ENCODE measurements at places on chromosomes 12 and 14.
A peak's percentile ranks its signal among the peaks of the same experiment; 100 is the strongest.

DNA sequence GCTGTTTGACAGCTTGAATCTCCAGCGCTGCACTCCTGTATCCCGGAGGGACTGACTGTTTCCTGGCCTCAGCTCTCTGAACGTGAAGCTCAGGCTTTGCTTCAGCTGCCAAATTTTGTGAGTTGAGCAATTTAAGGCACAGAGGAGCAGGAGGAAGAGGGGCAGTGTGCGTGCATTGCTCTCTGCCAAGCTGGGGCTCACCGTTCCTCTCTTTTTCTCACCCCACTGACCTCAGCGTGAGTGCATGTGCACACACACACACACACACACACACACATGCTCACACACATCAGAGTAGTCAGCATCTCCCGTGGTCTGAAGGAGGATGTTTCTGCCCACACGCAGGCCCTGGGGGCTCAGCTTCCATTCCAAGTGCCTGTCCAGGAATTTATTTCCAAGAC lies 27.8 kb upstream of the BDKRB2 start:
- no peak for DNase-seq

GRCh38 chr14:57502586-57503254 lies 9.1 kb upstream of the CCDC198 start:
- no peak for DNase-seq

DNA sequence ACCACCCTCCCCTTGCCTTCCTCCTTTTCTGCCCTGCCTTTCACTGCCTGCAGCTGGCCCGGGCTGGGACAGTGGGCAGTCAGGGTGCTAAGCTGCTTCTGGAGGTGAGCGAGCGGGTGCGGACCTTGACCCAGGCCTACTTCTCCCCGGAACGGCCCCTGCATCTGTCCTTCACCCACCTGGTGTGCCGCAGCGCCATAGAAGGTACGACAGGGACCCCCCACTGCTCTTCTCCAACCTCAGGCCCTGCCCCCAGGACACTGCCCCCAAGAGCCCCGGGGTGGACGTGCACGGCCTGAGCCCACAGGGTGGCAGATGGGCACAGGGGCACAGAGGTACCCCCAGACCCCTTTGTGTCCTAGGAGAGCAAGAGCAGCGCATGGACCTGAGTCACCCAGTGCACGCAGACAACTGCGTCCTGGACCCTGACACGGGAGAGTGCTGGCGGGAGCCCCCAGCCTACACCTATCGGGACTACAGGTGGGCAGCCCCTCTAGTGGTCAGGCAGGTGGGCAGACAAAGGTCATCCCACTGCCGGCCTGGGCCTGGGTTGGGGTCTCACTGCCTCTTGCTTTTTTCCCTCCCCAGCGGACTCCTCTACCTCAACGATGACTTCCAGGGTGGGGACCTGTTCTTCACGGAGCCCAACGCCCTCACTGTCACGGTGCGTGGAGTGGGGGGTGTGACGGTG lies 3.2 kb upstream of the GNB3 start:
- DNase-seq = no peak

DNA sequence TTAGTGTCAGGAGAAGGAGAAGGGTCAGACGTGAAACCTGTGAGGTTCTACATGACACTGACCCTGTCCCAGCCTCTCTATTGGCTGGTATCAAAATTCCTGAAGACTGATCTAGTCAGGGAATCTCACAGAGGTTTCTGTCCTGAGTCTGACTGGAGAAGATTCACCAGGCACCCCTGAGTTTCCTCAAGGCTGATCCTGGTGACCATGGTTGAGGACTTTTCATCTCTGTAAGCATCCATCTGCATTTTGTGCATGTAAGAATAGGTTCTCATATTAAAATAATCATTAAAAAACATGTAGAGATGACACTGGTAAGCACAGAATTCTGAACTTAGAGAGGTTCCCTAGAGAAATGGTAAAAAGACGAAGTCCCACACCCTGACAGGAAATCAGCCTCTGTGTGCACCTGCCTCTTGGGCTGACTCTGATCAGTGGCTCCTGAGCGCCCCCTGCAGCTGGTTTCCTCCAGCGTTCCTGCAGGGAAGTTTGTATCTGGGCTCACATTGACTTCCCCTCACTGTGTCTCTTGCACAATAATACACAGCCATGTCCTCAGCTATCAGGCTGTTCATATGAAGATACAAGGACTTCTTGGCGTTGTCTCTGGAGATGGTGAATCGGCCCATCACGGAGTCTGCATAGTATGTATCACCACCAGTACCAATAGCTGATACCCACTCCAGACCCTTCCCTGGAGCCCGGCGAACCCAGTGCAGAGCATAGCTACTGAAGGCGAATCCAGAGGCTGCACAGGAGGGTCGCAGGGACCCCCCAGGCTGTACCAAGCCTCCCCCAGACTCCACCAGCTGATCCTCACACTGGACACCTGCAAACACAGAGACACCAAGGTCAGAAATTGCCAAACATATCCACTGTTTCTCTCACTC lies 991.9 kb downstream of the TMEM121 start:
- DNase-seq = no peak

DNA sequence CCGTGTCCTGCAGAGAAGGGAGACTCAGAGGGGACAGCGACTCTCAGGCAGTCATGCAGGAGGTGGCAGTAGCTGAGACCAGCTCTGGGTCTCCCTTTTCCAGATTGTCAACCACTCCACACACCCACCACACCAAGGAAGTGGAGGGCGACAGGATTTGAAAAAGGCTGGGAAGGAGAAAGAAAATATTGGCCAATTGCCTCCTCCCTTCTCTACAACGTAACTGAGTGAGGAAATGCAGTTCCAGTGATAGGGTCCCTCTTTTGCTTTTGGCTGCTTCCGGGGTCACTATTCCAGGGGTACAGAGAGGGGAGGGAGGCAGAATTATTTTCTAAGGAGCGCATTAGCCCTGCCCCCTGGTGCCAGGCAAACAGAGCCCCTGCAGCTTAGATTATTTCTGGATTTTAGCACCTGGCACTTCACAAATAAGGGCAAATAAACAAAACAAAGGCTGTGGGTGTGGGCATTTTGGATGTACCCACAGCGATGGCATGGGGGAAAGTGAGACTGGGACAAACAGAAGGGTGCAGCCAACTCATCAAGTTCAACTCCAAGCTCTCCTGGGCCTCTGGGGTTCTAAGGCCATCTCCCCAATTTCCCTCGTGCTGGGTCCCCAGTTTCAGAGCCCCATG lies 20.4 kb downstream of the ASB2 start:
- no peak for DNase-seq

DNA sequence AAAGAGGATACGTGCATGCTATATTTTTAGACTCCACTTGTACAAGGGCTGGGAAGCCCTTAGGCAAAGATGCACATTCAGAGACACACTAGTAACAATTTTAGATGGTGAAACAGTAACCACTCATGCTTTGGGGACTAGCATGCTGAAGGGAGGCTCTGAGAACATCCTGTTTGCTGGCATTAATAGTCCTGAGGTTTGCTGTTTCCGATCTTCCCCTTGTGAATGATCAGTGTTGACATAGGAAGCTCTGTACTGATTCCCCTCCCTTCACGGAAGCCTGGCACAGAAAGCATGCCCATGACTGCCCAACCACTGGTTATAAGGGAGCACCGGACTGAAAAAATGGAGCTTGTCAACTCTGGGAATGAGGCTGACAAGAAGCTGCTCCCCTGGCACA lies 164.6 kb downstream of the GCH1 start:
- no peak for DNase-seq

GRCh38 chr12:21618566-21618965 lies 13.9 kb upstream of the GYS2 start:
- no peak for DNase-seq

- no peak for DNase-seq
Measured at GRCh38 chr14:65414961-65415589, 2.5 kb downstream of the FUT8 start.

DNA sequence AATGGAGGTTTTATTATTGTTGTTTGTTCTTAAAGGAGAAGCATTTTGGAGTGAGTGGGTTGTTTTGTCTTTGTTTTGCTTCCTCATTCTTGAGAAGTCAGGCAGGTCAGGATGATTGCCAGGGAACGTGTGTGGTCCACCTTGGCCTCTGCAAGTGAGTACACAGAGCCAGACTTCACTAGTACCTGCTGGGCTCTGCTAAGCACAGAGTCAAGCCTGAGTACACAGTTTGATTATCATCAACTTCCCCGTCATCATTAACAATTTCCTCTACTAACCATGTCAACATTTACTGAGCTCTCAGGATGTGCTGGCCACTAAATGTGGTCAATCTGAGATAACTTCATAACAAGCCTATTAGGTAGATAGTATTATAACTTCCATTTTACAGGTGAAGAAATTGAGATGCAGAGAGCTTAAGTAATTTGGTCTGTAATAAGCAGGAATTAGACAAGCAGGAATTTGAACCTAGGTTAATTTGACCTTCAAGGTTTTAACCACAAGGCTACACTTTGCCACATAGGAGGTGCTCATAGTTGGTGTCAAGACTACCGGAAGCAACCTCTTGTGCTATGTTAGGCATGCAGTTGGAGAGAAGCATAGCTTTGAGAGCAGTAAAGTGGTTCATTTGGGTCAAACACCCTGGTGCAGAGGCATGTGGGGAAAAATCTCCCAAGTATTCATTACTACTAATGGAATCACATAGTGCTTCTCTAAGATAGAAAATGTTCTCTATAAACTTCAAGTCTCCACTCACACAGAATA lies 178.3 kb downstream of the NUAK1 start:
- DNase-seq = no peak

- DNase-seq = no peak
Measured at GRCh38 chr12:75341873-75342272, 7.4 kb downstream of the GLIPR1L1 start.

- no peak for DNase-seq
Measured at GRCh38 chr12:44873898-44874297, 2.2 kb downstream of the NELL2 start.

DNA sequence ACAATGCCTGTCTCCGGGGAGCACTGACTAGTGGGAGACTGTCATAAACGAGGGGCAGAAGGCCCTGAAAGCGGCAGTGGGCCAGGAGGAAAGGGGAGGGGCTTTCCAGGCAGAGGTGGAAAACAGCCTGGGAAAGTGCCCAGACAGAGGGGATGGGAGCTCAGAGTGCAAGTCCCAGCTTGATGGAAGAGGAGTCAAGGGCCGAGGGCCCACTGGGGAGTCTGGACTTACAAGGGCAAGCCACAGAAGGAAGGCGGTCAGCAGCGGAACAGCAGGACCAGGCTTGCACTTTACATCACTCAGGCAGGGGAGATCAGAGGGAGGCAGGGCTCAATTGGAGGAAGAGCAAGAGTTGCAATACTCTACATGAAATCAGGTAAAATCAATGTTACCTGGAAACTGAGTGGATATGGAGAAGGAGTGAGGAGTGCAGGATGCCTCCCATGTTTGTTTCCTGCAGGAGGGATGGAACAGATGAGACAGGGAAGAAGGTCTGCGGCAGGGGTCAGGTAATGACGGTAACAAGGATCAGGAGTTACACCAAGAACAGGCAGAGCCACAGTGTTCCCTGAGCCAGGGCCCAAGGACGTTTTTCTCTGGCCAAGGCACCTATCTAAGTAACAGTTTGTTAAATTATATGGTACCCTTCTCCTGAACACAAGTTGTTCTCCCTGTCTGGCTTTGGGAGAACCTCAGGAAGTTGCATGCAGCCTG lies 23.8 kb downstream of the PXN start:
- no peak for DNase-seq

- DNase-seq = no peak
Measured at GRCh38 chr12:80412343-80412953, 31.6 kb upstream of the PTPRQ start.

- peak; percentile 62 for DNase-seq
Measured at GRCh38 chr12:12349711-12350665, at the start of gene MANSC1. Gene MANSC1, minus strand, starts transcription at chr12:12350242. Its CDS starts 6,928 bp downstream, at chr12:12343314.

DNA sequence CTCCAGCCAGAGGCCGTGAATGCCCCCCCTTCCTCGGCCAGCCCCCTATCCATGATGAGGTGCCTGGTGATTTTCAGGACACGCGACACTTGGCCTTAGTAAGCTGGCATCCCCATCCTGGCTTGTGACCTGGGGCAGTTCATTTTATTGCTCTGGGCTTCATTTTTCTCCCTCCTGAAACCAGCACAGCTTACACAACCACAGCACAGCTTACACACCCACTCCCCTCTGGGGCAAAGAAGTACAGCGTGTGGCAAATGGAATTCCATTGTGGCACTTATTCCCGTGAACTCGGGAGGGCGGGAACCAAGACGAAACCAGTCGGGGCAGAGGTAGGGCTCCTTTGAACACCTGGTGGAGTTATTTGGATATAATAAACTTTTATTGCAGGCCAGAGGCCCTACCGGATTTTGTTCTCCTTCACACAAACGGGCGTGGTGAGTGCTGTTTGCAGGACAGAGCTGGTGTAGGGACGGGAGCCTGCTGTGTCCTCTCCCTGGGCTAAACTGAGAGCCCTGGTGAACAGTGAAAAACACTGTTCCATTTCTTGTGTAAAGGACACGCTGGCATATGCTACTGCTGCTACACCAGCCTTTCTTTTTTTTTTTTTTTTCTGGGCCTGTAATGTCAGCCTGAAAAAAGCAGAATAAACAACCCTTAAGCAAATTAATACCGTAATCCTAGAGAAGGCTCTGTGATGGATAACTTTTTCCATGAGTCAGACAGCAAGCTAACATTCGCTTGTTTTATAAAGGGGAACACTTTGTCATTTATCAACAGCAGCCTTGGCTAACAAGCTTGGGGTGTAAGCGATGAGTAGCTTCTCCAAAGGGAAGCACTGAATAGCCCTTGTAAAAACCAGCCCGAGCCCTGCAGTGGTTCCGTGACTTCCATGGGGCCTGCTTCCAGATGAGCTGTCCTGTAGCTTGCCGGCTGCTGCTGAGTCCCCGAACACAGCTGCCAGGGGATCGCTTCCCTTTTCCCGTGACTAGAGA lies 29.3 kb downstream of the CD9 start:
- DNase-seq = peak; percentile 63

GRCh38 chr12:75058228-75058627 lies 151.4 kb downstream of the KCNC2 start:
- no peak for DNase-seq

- no peak for DNase-seq
Measured at GRCh38 chr14:93096691-93097322, 18.9 kb downstream of the ITPK1 start.

GRCh38 chr14:83744891-83745290 lies 1785.1 kb upstream of the FLRT2 start:
- DNase-seq = no peak

- no peak for DNase-seq
Measured at GRCh38 chr12:131783915-131784541, 44.2 kb upstream of the MMP17 start.

DNA sequence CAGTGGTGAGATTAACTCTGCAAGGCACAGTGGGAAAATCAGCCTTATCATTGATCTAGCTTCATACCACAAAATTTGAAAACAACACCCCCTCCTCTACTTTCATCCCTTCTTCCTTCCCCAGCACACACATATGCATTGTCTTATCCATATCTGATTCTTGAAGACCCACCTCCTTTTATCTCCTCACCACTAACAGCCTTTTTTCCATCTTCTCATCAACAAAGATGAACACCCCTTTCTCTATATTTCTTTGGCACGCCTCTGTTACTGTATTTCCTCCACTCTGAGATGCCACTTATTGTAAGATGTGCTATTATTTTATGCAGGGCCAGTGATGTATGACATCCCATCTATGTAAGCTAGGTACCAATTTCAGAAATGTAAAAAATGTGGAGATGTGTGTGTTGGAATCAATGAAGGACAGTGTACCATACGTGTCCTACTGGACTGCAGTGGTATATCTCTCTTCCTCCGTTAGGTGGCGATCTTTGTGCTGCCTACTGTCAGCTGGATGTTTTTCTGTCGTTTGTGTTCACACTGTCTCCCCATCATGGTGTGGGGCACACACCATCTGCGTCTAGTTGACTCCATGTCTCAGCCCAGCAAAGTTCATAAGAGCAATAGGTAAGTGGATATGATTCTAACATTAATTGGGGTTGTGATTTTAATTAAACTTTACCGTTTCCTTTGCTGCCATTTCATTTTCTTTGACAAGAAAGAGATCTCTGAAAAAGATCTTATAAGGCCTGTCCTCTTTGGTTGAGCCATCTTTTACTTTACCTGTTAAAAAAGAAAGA lies 24.0 kb downstream of the CCDC38 start:
- peak; percentile 7 for DNase-seq
